Lung microvascular endothelial cell (primary cell): ENCODE measurements at places on chromosomes 3 and 15. TPM values are rescaled to one million over a fixed set of nuclear protein-coding genes. Genes with fewer than 3 reads are reported as not detected.
A peak's percentile ranks its signal among the peaks of the same experiment; 100 is the strongest.

Gene CHRNA7
- total RNA-seq = 0.65 TPM in 1 of 2 replicates, not detected in the other

Gene SCN11A
- total RNA-seq = under 0.01 TPM in 2 replicates

Gene AP4E1
- total RNA-seq = 6.5 and 10.1 TPM in 2 replicates

Gene SHQ1
- total RNA-seq = 9.8 and 11.3 TPM in 2 replicates

Gene LINGO1
- under 0.01 and 0.22 TPM in 2 replicates for total RNA-seq

Gene TBC1D21
- total RNA-seq = not detected in 2 replicates

Gene ABI3BP
- 6.3 and 7.7 TPM in 2 replicates for total RNA-seq

Gene LRTM1
- total RNA-seq = not detected in 2 replicates

Gene MESP2
- total RNA-seq = not detected in 2 replicates

DNA sequence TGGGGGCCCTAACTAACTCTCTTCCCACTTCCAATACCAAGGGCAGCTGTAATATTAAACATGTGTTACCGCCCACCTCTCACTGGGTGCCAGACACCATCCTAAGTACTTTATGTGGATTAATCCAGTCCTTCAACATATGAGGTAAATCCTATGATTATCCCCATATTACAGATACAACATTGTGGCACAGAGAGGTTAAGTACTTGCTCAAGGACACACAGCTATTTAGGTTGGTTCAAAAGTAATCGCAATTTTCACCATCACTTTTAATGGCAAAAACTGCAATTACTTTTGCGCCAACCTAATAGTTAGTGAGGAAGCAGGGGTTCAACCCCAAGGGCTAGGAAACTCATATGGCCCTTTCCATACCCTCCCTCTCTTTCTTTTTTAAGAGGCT lies 100.8 kb downstream of the SEMA5B start:
- no peak for DNase-seq

DNA sequence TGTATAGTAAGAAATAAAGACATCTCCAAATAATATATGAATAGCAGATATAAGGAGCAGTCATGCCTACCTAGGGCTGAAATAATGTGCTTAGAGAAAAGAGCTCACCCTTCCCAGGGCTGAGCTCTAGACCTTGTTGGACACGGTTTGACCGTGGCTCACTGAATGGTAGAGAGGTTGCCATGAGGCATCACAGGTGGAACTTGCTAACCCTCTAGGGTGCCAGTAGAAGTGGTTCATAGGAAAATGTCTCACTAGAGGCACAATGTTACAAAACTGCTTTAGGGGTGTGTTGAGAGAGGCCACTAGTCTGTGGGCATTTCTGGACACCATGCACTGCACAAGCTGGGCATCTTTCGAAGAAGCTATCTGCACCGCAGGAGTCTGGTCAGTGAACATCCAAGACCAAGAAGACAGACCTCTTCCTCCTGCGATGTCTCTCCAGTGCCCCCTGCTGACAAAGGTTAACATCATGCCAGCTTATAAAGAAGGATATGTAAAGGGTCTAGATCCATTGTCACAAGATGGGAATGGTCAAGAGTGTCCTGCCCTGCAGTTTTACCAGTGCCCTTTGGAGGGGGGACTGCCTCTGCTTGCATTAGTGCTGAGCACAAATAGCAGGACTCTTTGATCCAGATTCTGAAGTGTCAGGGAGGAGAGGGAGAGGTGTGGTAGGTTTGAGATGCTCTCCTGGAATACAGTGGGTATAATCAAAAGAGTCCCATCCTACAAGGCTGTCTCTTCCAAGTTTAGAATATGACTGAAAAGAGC lies 266.8 kb downstream of the ZNF385D start:
- peak; percentile 16 for DNase-seq

- no peak for DNase-seq
These were observed 62.5 kb downstream of the FAM43A start for GRCh38 chr3:194748225-194748624.

DNA sequence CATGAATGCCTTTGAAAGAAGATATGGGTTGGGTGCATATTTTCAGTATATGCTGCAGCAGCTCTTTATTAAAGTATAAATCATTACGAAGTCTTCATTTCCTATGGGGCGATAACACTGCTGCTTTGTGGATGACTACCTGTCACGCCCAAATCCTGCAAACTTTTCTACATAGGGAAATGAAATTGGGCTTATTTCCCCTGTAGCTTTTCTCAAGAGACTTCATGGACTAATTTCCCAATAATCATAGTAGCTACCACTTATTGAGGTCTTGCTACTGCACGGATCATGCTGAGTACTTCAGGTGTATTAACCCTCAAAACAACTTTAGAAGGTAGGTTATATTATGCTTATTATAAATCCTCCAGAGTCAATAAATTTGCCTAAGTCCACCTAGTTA lies 8.0 kb downstream of the TGFBR2 start:
- DNase-seq = no peak

DNA sequence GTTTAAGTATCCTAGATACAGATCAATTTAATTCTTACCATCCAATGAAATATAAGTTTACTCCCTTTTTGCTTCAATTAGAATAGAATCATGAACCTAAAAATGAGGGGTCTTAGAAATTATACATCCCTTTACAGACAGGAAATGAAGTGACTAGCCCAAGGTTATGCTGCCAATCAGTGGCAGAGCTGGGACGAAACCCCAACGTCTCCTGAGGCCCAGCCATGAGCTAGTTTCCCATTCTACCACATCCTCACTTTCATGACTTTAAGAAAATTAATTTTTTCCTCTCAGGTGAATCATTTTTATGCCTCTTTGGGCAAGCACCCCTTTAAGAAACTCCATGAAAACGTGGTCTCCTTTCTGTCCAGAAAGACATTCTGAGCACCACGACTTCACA lies 11.2 kb downstream of the LRIG1 start:
- no peak for DNase-seq

- DNase-seq = no peak
These were observed 45.6 kb downstream of the CCDC12 start for GRCh38 chr3:46930945-46931403.

DNA sequence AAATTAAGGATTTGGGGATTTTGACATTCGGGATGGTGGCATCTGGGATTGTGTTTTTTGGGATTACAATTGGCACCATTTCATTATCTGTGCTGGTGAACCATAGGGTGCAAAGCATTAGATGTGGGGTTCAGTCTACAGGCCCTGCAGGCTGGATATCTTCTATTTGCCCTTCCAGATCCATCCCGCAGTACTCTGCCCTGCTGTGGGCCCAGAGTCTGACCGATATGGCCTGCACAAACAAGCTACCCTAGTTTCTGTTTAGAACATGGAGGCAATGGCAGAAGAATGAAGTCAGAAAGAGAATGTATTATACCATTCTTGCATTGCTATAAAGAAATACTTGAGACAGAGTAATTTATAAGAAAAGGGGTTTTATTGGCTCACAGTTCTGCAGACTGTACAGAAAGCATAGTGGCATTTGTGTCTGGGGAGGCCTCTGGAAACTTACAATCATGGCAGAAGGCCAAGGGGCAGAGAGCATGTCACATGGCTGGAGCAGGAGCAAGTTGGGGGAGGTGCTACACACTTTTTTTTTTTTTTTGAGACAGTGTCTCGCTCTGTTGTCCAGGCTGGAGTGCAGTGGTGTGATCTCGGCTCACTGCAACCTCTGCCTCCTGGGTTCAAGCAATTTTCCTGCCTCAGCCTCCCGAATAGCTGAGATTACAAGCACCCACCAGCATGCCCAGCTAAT lies 93.7 kb downstream of the NCEH1 start:
- DNase-seq = peak; percentile 55

DNA sequence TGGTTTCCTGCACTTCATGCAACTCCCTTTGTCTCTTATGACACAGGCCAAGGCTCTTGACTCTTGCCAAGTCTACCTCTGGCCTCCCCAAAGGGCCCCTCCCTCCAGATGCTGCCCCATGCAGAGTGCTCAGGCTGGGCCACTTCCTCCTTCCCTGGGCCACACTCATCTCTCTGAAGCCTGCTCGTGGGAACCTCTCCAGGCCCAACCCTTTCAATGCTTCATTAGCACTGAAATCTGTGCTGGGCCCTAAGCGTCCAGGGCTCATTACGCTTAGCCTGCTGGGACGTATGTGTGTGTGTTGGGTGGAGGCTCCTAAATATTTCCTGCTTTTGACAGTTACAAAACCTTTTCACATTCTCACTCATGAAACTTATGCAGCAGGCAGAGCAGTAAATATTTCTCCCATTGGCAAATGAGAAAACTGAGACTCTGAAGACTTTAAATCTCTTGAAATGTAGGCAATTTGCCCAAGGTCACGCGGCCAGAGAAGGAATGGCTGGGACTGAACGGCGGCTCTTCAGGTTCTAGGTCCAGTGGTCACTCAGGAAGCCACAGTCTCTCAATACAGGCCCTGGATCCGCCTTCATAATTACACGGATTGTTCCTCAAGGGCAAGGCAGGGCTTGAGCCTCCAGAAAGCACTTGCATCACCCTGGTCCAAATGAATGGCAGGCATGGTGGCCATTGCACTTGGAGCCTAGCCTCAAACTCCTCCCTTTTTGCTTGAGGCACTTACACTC lies 241.7 kb upstream of the HES1 start:
- no peak for DNase-seq

DNA sequence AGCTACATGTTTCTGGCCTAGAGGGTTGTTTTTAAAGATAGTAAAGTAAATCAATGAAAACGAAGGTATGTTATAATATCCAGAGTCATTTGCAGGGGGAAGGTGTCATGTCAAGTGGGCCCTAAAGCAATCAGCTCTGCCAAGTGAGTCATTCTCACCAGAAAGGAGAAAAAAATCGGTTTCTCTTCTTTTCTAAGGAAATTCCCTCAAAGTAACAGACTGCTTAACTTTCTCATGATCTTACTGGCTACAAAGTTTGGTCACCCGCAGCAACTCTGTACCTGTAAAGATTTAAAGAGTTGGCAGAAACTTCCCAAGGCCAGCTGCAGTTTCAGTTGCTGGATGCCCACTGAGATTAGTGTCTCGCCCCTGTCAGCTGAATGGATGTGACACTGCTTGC lies 5.5 kb upstream of the FSIP1 start:
- peak; percentile 54 for DNase-seq

- DNase-seq = peak; percentile 79
These were observed 497.7 kb upstream of the THBS1 start for GRCh38 chr15:39083213-39083612.

DNA sequence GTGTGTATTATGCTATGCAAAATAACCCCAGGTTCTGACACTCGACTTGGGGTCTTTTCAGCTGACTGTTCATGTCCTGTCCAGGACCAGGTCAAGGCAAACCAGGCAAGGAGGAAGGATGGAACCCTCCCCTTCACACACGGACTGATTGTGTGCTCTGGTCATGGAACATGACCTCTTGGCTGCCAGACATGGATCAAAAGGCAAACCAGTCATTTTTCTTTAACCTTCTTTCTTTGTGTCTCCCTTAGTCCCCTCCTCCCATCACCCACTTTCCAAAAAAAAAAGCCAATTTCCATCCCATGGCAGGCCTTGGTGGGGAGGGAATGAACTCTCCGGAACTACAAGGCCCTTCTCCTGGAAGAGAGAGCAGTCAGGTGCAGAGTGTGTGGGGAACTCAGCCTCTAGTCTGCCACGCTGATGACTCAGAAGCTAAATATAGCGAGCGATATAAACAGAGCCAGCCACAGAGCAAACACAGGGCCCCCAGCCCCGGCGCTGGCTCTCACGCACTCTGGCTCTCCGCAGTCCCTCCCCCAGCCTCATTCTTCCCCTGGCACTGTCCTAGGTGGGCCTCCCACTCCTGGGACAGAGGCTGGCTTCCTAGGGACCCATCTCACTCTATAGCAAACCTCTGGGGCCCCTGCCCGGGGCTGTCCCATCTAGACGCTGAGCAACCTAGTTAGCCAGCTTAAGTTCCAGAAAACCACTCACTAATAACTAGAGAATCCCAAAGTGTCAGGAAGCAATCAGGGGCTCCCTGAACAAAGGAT lies 10.0 kb downstream of the BMF start:
- peak; percentile 97 for DNase-seq

GRCh38 chr15:90099868-90100831 lies 2.1 kb downstream of the IDH2 start:
- DNase-seq = no peak

GRCh38 chr15:82670699-82671098 lies 23.5 kb upstream of the CPEB1 start:
- no peak for DNase-seq

- no peak for DNase-seq
These were observed 5.7 kb downstream of the LRIG1 start for GRCh38 chr3:66494959-66495667.

GRCh38 chr3:183298701-183299153 lies 45.7 kb downstream of the B3GNT5 start:
- DNase-seq = no peak

- DNase-seq = no peak
These were observed 19.7 kb downstream of the GPR171 start for GRCh38 chr3:151183265-151183671.

DNA sequence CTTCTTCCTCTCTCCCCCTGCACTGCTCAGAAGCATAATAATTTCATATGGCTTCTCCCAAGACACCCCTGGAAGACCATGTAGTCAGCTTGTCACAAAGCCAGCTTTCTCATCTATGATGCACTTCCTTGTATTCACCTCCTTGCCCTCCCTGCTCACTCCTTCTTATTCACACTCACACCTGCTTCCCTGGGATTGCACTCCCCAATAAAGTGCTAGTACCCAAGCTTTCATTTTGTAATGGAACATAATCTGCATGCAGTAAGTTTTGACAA lies 76.9 kb upstream of the FRMD4B start:
- peak; percentile 78 for DNase-seq

- DNase-seq = peak; percentile 57
These were observed 751.7 kb upstream of the GOLIM4 start for GRCh38 chr3:168847291-168847883.

DNA sequence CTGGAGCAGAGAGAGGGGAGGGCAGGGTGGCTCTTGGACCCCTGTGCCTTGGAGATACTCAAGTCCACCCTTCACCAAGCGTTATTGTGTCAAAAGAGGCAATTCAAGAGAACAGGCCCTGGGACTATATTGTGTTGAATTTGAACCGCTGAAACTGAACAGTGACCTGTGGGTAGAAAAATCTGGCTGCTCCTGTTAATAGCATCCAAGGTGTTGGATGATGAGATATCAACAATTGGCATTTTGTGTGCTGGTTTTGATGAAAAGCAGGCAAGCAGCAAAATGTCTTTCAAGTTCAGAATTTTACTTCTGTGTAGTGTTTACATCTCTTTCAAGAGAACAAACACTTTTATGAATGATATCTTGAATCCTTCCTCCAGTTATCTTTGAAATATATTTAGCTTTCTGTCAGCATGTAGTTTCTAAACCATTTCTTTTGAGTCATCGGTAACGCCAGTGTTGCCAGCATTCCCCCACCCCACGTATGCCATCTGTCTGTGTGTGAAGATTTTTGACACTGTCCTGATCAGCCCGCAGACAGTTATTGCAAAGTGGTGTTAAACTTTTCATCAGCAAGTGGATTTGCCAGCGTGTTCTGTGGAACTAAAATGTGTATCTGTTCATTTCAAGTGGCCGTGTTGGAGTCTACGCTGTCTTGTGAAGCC lies 34.8 kb downstream of the PDHB start:
- no peak for DNase-seq
